ENCODE measurements at places on chromosomes 2 and 18.

DNA sequence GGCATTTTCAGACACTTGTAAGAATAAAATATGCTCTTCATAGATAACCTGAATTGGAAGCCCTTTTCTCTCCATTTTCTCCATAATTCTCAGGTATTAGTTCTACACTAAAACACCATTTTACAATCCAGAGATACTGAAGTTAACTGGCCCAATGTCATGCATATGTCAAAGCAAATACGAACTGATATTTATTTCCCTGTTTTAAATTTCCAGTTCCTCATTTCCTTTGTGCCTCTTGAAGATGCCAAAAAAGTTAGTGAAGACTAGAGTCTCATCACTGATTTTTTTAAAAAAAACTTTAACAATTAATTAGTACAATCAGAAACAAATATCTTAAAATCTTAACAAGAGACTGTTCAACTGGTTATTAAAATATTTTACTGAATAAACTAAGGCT, 52.8 kb upstream of the ITGB6 start:
- no peak for DNase-seq

- DNase-seq, result peak; percentile 36
Measured at GRCh38 chr2:19861813-19862212, 40.0 kb downstream of the TTC32 start.

DNA sequence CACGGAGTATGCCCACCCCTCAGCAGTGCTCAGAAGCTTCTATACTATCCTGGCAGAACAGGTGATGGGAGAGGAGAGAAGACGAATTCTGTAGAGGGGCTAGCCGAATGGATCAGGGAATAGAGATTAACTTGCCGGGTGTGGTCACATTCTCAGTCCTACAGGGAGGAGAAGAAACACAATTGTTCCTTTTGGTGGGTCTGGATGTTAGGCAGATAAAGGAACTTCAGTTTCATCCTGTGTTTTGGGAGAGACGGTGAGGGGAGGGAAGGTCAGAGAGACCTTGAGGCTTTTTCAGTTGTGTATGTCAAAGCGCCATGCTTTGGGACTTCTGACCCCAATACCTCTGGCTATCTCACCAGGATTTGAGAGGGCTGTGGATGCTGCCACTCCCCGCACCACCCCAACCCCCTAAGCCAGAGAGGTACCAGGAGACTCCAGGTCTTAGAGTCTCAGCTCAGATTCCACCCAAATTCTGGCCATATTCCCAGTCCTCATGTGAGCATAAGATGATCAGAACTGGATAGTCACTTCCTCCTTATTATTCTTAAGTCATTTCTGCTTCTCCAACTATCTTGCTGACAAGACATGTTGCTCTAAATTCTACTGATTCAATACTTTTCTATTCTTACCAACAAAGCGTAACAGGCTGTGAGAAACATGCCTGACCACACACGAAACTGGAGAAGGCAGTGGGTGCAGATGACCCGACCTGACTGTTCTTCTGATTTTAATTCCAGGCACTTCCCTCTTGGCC, 2.3 kb upstream of the TMEM37 start:
- no peak for DNase-seq

DNA sequence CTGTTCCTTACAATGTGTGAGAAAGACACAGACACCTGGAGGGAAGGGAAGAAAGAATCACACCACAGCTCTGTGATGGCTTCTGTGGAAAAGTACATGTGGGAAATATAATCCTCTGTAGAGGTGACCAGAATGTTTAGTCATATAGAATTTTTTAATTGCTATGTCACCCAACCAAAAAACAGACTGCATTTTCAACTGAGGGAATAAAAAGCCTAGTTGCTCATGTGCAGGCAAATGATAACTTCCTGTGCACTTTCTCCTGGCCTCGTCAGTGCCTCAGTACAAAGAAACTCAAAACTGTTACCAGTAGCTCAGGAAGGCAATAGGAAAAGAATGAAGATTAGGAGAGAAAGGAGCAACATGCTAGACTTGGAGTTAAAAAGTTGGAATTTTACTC, 326.8 kb downstream of the OSR1 start:
- DNase-seq, result peak; percentile 41

DNA sequence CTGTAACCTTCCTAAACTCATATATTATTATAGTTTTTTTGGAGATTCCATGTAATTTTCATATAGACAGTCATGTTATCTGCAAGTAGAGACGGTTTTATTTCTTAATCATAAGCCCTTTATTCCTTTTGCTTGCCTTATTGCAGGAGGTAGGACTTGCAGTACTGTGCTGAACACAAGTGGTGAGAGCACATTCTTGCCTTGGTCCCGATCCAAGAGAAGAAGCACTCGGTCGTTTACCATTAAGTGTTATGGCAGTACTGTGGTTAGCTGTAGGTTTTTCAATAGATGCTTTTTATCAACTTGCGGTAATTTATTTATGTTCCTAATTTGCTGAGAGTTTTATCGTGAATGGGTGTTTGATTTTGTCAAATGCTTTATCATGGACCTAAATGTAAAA, 305.7 kb downstream of the DYSF start:
- DNase-seq, result peak; percentile 84

- DNase-seq, result no peak
Measured at GRCh38 chr2:56011624-56012023, 88.0 kb upstream of the EFEMP1 start.

DNA sequence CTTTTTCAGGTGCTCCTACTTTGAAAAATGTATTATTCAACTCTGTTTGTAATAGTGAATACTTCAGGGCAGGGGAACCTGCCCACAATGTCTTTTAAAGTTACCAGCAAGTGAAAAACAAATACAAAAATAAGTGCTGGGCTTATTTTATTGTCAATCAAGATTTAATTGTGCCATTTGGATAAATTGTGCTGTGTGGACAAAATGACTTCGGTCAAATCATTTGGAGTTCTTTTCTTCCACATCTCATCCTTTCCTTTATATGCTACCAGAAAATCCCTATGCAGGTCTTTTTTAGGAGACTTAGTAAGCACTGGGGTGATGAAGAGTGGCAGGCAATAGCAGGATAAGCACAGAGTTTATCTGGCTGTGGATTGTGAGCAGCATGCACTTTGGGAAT, 63.9 kb downstream of the NYAP2 start:
- DNase-seq, result no peak

- peak; percentile 50 for DNase-seq
Measured at GRCh38 chr18:59715445-59715844, 18.2 kb upstream of the CCBE1 start.

DNA sequence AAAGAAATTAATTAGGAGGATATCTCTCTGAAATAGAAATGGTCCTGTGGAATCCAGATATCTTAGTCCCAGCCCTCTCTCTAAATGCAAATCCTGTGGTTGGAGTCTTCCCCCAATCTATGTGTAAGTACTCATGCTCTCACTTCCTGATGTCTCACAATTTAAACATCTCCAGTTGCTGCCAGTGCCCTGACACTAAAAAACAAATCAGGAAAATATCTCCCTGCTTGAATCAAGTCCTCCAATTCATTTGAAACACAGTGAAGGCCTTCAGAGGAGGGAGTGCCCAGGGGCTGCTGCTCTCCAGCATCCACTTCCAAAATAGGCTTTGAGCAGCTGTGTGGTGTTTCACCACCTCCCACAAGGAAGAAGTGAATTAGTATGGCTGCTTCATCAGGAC, 413.8 kb downstream of the RAD51AP2 start:
- no peak for DNase-seq

- no peak for DNase-seq
Measured at GRCh38 chr18:21743166-21743832, 2.7 kb downstream of the MIB1 start.

- DNase-seq, result peak; percentile 14
Measured at GRCh38 chr2:231036131-231036530, 1.2 kb upstream of the C2orf72 start.

DNA sequence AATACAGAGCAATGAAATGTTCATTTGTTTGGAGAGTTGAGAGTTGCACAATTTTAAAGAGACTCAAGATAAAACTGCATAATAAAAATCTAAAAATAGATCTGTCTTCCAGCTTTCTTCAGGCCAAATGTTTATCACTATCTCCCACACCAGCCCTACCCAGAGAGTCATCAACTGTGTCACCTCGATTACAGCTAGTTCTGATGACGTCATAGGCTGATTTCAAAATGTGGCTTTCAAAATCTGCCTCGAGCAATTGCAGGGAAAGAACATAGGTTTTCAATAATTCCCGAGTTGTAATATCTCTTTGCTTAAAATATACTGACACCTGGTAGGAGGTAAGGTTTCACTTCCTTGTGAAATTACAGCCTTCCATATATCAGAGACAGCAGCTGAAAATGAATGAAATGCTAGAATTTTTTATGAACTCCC, 677.6 kb upstream of the ID2 start:
- peak; percentile 92 for DNase-seq

DNA sequence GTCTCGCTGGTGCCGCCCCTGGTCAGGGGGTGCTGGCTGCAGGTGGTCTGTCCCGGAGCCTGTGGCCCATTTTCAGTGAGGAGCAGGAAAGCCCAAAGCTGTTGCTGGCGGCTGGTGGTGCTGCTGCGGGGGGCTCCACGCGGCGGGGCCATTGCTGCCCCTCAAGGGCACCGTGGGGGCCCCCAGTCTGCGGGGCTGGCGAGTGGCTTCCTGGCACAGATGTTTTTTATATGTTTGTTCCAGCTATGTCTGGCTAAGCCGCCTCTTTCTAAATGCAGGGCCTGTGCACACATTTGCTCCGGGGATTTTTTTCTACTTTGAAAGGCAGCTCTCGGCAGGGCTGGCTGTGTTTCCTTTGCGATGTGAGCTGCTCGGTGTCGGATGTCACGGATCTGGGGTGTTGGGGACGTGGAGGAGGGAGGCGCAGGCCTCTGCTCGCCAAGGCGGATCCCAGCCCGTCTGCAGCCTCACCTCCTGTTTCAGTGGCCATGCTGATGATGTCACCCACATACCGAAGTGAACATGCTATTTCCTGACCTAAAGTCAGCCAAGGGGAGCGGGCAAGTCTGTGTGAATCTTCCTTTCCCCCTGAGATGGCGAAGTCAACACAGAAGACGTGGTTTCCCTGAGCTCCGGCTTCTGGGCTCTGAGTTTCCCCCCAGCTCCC, 112.0 kb upstream of the CTDP1 start:
- peak; percentile 95 for DNase-seq

- peak; percentile 42 for DNase-seq
Measured at GRCh38 chr2:73176205-73176880, 26.0 kb upstream of the NOTO start.

GRCh38 chr2:20224164-20224715, 690 bp downstream of the SDC1 start:
- no peak for DNase-seq

DNA sequence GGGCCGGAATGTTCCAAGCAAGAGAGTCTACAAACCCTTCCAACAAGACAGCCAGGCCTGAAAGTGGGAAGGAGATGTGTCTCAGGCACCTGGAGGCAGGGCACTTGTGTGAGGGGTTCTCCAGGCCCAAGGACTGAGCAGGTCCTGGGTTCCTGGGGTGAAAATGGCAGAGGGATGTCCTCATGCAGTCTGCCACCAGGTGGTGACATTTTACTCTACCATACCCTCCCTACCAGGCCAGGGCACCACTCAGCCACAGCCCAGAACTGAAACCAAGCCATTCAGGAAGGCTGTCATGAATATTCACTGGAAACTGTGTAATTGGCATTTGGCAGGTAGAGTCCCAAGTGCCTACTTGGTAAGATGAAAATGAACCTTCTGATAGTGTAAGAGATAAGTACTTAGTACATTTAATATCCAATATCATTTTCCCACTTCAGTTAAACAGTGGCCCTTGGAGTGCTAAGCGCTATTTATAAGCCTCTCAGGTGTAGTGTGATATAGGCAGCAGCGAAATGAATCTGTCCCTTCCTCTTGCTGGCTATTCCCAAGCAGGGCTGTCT, 185.1 kb downstream of the MYO5B start:
- peak; percentile 45 for DNase-seq

- peak; percentile 56 for DNase-seq
Measured at GRCh38 chr2:165839610-165840009, 45.6 kb upstream of the GALNT3 start.

DNA sequence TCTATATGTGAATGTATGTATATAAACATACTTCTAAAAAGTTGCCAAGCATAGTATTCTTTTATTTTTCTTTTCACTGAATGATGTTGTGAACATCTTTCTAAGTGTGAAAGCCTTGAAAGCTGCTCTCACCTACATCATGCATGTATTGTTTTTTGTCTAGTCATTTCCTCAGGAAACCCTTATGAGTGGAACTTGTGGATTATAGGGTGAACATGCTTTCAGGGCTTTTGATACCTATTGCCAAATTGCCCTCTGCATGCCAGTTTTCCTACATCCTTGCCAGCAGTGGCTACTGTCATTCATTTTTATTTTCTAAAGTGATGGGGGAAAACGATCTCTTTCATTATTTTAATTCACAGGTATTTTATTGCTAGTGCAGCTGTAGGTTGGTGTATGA, 78.3 kb downstream of the ADAM23 start:
- no peak for DNase-seq

- peak; percentile 61 for DNase-seq
Measured at GRCh38 chr18:57776767-57777166, 26.3 kb downstream of the ATP8B1 start.

DNA sequence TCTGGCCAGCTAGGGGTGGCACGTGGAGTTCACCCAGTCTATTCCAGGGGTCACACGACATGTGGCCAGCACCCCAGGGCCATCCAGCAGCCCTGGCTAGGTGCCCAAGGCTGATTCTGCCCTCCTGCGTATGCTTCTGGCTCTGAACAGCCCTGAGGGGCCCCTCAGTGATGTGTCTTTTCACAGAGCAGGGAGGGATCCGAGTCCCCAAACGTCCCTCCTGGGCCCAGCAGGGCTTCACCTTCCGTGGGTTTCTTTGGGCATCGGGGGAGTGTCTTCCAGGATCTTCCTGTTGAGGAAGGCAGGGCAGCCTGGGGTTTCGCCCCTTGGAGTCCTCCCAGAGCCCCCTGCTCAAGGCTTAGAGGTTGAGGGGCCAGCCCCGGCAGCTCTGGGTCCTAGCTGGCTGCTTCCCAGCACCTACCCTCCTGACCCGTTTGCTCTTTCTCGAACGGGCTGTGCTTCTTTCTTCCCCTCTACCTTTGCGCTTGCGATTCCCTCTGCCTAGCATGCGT, 165.9 kb downstream of the DYSF start:
- DNase-seq, result no peak

DNA sequence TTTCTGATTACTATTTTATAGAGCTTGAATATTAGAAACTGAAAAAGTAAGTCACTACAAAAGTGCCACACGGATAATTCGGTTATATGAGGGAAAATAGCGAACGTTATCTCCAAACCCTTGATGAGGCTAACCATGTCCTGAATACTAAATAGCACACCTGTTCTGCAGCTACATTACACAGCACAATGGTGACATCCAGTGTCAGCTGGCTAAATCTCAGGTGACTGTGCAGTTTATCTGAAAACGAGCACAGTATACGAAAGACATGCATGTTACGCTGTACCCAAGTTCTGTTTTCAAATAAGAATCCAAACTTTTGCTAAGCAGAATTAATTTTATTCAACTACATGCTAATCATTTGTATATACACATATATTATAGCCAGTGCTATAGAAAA, 9.0 kb downstream of the CCDC68 start:
- no peak for DNase-seq

DNA sequence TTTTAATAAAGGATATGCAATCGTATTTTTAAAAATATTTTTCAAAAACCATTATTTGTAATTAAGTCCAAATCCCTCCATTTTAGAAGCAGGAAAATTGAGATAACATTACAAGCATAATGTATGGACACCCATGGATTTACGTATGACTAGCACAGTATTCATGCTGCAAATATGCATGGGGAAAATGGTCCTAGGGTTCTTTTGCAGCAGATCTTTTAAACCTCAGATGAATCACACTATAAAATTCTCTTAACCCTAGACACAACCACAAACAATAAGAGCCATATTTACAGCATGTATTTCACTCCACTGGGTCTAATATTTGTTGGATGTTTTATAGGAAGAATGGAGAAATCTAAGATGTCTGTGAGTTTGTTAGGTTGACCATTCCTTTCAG, 453.4 kb downstream of the TGIF1 start:
- peak; percentile 93 for DNase-seq

GRCh38 chr2:180829836-180830235, 150.6 kb upstream of the UBE2E3 start:
- no peak for DNase-seq
